Articular chondrocyte of knee joint (primary cell): ENCODE measurements at places on chromosomes 16 and 17. TPM values are rescaled to one million over a fixed set of nuclear protein-coding genes. Genes with fewer than 3 reads are reported as not detected.

Gene C17orf100
- 0.39 and 0.43 TPM in 2 replicates for total RNA-seq

Gene C1QTNF1
- 17.3 and 39.5 TPM in 2 replicates for total RNA-seq

Gene SLFN5
- 63.5 and 74.9 TPM in 2 replicates for total RNA-seq

Gene KRTAP4-11
- total RNA-seq: not detected in 2 replicates

Gene FOXK2
- 23.1 and 25.3 TPM in 2 replicates for total RNA-seq

Gene PPL
- 9.7 and 13.7 TPM in 2 replicates for total RNA-seq

Gene ZNF469
- 5.7 and 7.8 TPM in 2 replicates for total RNA-seq

Gene ARHGDIG
- 0.22 TPM in 1 of 2 replicates, not detected in the other for total RNA-seq

Gene PIMREG
- 11.4 and 17.1 TPM in 2 replicates for total RNA-seq

Gene CDRT15
- total RNA-seq: not detected in 2 replicates

Gene TADA2A
- 20.4 and 21.4 TPM in 2 replicates for total RNA-seq

Gene TRPV3
- total RNA-seq: 0.91 and 2.2 TPM in 2 replicates

Gene MARF1
- 26.4 and 27.3 TPM in 2 replicates for total RNA-seq

Gene KRT31
- not detected in 2 replicates for total RNA-seq

Gene UBE2Z
- 84.0 and 98.7 TPM in 2 replicates for total RNA-seq
